ENCODE measurements at places on chromosomes 11 and 22. TPM values are rescaled to one million over a fixed set of nuclear protein-coding genes. Genes with fewer than 3 reads are reported as not detected.

Gene GRAP2
- polyA plus RNA-seq = not detected

Gene XKR3
- polyA plus RNA-seq = not detected

Gene VWCE
- not detected for polyA plus RNA-seq

Gene SLC22A12
- polyA plus RNA-seq = not detected

All from Purkinje cell (primary cell).